Caco-2 (cell line): ENCODE measurements at places on chromosomes 1 and 21. TPM values are rescaled to one million over a fixed set of nuclear protein-coding genes. Genes with fewer than 3 reads are reported as not detected.

Gene FMN2
- total RNA-seq: not detected in 2 replicates

GRCh38 chr21:44803651-44804050 lies 2.0 kb upstream of the UBE2G2 start:
- DNase-seq: no peak

DNA sequence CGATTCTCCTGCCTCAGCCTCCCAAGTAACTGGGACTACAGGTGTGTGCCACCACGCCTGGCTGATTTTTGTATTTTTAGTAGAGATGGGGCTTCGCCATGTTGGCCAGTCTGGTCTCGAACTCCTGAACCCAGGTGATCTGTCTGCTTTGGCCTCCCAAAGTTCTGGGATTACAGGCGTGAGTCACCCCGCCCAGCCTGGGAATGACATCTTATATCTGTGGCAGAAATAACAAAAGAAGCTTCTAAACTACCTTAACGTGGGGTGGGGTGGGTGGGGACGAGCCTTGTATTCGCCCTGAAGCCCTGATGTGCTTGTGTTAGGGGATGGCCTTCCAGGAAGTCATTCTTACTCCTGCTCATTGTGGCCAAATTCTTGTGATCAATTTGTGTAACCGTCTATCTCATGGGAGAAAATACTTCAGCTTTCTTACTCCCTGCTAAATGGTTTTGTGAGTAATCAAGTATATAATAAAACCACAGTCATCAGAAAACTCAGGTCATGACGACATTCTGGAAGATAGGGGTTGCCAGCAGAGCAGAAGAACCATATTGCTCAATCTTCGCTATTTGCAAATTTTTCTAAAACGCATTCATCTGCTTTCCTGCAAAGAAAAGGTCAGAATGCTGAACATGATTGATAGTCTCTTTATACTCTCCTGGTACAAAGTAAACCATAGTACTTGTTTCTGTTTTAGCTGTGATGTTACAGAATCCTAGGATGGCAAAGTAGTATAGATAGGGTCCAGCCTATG lies 63.2 kb downstream of the DIRAS3 start:
- DNase-seq: no peak

DNA sequence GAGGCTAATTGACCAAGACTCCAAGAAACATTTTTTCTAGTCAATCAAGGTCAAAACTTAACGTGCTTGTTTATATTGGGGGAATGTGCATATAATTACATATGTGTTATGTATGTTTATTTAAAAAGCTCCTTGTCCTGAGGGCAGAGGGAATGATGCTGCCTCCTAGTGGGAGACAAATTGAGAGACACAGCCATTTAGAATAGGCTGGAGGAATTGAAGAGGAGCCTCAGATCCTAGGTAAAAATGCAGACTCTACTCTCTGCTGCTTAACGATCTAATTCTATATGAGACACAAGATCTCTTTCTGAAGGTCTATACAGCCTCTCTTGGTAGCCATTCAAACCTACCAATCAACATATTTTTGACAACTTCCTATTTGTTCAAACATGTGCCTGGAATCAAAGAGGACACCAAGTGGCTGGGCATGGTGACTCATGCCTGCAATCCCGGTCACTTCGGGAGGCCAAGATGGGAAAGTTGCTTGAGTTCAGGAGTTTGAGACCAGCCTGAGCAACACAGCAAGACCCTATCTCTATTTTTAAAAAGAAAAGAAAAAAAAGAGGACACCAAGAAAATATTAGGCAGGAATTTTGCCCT lies 136.6 kb upstream of the ZNF648 start:
- DNase-seq: no peak

DNA sequence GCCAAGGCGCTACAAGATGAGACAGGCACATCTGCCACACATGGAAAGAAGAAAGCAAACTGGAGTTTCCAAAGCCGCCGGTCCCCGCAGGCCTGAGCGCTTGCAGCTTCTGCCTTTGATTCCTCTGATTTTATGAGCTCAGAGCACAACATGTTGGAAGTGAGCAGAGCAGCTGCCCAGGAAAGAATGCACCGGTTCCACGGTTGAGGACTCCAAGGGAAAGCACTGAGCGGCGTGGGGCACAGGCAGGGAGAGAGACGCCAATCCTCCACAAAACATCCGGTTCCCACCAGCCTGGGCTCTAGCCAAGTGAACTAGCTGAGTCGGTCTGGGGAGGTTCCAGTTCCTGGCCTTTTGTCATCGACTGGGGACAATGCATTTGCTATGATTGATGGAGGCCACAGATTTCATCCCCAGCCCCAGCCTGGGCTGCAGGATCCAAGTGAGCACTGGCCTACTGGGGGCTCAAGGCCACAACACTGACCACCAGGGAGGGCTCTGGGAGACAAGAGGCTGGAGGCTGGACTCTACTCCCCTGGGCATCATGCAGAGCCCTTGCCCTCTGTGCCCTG lies 253.1 kb upstream of the IRF2BP2 start:
- DNase-seq: no peak
